ENCODE measurements at places on chromosomes 4 and X. TPM values are rescaled to one million over a fixed set of nuclear protein-coding genes. Genes with fewer than 3 reads are reported as not detected.

Gene PAGE2
- total RNA-seq = not detected

Gene XAGE1A
- total RNA-seq = not detected

Gene SPIN4
- 4.8 TPM for total RNA-seq

Gene GASK1B
- 59.5 TPM for total RNA-seq

Gene DDX60
- 11.4 TPM for total RNA-seq

- no peaks in the 10 kb centered on the region for H3K27me3 ChIP-seq
- H3K4me1 ChIP-seq = no peaks in the 10 kb centered on the region
- peaks cover 30% of the 10 kb centered on the region for H3K36me3 ChIP-seq
- H3K4me3 ChIP-seq = no peak overlapping the region
These were observed 22.4 kb downstream of the CLDN22 start for GRCh38 chr4:183297675-183298074.

GRCh38 chrX:40152173-40152711 lies 54.5 kb upstream of the BCOR start:
- peaks cover 24% of the 10 kb centered on the region for H3K4me1 ChIP-seq
- no peaks in the 10 kb centered on the region for H3K36me3 ChIP-seq
- peak overlapping the region; percentile 71 for H3K27ac ChIP-seq
- DNase-seq = peak; percentile 74
- H3K27me3 ChIP-seq = no peaks in the 10 kb centered on the region
- H3K4me3 ChIP-seq = peak overlapping the region; percentile 52

DNA sequence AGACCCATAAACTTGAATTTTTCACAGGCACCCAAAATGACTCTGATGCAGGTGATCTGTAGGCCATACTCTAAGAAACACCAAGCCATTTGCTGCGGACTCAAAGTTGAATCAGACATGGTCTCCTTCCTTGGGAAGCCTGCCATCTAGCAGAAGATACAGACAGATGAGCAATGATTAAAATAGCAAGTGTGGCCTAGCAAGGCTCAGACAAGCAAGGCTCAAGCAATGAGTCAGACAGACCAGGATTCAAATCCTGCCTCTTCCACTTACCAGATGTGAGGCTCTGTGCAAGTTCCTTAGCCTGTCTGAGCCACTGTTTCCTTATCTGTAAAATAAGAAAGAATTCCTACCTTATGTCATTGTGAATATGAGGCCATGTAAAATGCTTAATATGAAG lies 2.3 kb downstream of the CCDC149 start:
- H3K4me1 ChIP-seq = no peaks in the 10 kb centered on the region
- no peak overlapping the region for H3K4me3 ChIP-seq
- H3K27me3 ChIP-seq = no peaks in the 10 kb centered on the region
- H3K36me3 ChIP-seq = peaks cover 19% of the 10 kb centered on the region

- H3K4me1 ChIP-seq = no peaks in the 10 kb centered on the region
- H3K36me3 ChIP-seq = no peaks in the 10 kb centered on the region
- H3K27me3 ChIP-seq = no peaks in the 10 kb centered on the region
- DNase-seq = no peak
- H3K27ac ChIP-seq = no peak overlapping the region
- no peak overlapping the region for H3K4me3 ChIP-seq
These were observed 100.2 kb downstream of the ADGRL3 start for GRCh38 chr4:61300266-61300844.

- H3K36me3 ChIP-seq = no peaks in the 10 kb centered on the region
- no peaks in the 10 kb centered on the region for H3K27me3 ChIP-seq
- DNase-seq = no peak
- no peak overlapping the region for H3K4me3 ChIP-seq
These were observed 492.6 kb downstream of the BCOR start for GRCh38 chrX:39605183-39605582.

GRCh38 chrX:113929004-113929403 lies 654.9 kb upstream of the HTR2C start:
- DNase-seq = no peak
- no peak overlapping the region for H3K27ac ChIP-seq
- no peaks in the 10 kb centered on the region for H3K4me1 ChIP-seq
- H3K36me3 ChIP-seq = no peaks in the 10 kb centered on the region

DNA sequence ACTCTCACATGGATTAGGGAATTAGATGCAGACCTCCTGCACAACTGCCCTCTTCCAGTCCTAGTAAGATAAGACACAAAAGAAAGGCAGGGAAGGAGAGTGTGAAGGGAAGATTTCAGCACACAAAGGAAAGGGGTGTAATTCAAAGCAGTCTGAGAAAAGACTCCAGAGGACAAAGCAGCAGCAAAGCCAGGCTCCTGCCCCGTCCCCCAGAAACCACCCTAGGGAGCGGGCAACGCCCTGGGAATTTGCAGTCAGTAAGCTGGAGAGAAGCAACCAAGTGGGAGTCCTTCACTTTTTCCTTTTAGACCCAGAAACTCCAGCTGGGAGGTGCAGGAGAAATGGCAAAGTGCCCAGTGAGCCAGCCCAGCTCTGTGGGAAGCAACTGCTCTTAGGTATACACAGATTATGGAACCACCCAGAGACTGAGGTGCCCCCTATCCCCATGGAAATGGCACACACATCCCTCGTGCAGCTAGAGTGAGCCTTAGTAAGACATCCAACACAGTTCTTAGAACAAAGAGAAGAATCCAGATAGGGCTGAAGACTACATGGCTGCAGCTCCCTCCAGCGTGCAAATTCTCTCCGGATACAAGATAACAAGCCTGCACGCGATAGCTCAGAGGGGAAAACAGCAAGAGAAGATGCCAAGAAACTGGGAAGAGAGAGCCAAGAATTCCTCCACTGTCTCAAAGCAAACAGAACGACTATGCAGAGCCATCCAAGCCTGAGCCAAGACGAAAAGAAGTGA lies 26.5 kb upstream of the IRAK1 start:
- peaks cover 100% of the 10 kb centered on the region for H3K4me1 ChIP-seq
- peak; percentile 80 for DNase-seq
- H3K36me3 ChIP-seq = no peaks in the 10 kb centered on the region
- no peaks in the 10 kb centered on the region for H3K27me3 ChIP-seq
- peak overlapping the region; percentile 81 for H3K27ac ChIP-seq

- H3K36me3 ChIP-seq = no peaks in the 10 kb centered on the region
- no peak overlapping the region for H3K4me3 ChIP-seq
- H3K27ac ChIP-seq = no peak overlapping the region
- H3K4me1 ChIP-seq = peaks cover 28% of the 10 kb centered on the region
These were observed 120.4 kb downstream of the PCDH7 start for GRCh38 chr4:30840571-30840970.

- DNase-seq = no peak
- H3K27me3 ChIP-seq = no peaks in the 10 kb centered on the region
- H3K4me1 ChIP-seq = no peaks in the 10 kb centered on the region
- no peak overlapping the region for H3K27ac ChIP-seq
These were observed 50.0 kb downstream of the COMMD8 start for GRCh38 chr4:47413521-47413920.

GRCh38 chr4:133920236-133920635 lies 281.4 kb downstream of the PABPC4L start:
- H3K27me3 ChIP-seq = no peaks in the 10 kb centered on the region
- H3K27ac ChIP-seq = no peak overlapping the region
- H3K4me1 ChIP-seq = no peaks in the 10 kb centered on the region

- H3K27me3 ChIP-seq = no peaks in the 10 kb centered on the region
- no peak overlapping the region for H3K4me3 ChIP-seq
- no peaks in the 10 kb centered on the region for H3K4me1 ChIP-seq
- no peak overlapping the region for H3K27ac ChIP-seq
- H3K36me3 ChIP-seq = no peaks in the 10 kb centered on the region
These were observed 32.7 kb upstream of the HTRA3 start for GRCh38 chr4:8236920-8237195.

GRCh38 chr4:6423575-6423974 lies 48.8 kb downstream of the PPP2R2C start:
- H3K27me3 ChIP-seq = no peaks in the 10 kb centered on the region
- H3K4me3 ChIP-seq = no peak overlapping the region
- H3K27ac ChIP-seq = no peak overlapping the region
- no peaks in the 10 kb centered on the region for H3K4me1 ChIP-seq

DNA sequence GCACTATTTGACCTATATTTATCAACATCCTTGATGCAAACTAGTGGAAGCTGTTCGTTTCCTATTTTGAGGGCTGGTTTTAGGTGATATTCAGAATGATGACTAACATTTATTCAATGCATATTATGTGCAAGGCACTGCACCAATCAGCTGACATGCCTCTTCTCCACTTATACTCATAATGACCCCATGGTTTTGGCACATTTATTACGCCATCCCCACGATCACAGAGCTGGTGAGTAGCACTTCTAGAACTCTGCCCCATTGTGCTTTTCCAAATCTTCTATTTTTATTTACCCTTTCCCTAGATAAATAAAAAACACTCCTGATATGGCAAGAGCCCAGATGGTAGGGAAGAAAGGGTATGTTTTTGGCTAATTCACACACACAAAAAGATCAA lies 13.1 kb downstream of the SCML1 start:
- H3K27me3 ChIP-seq = no peaks in the 10 kb centered on the region
- no peak for DNase-seq
- H3K4me1 ChIP-seq = no peaks in the 10 kb centered on the region
- no peaks in the 10 kb centered on the region for H3K36me3 ChIP-seq
- H3K4me3 ChIP-seq = no peak overlapping the region
- H3K27ac ChIP-seq = no peak overlapping the region
